Activated naive CD4-positive, alpha-beta T cell treated with anti-CD3 and anti-CD28 coated beads, Interleukin-2, amount 10 ng/mL, durations not matched to agents 5 hours and 36 hours (primary cell): ENCODE measurements at places on chromosomes 16 and 17. TPM values are rescaled to one million over a fixed set of nuclear protein-coding genes. Genes with fewer than 3 reads are reported as not detected.

CRHR1 gene
- not detected for total RNA-seq

CDH11 gene
- not detected for total RNA-seq

CNGB1 gene
- total RNA-seq, result not detected

CSF3 gene
- total RNA-seq, result not detected

ATXN7L3 gene
- 113 TPM for total RNA-seq

NPW gene
- total RNA-seq, result 0.48 TPM

FAM20A gene
- not detected for total RNA-seq

PDE6G gene
- total RNA-seq, result 71.9 TPM

INCA1 gene
- total RNA-seq, result 0.15 TPM

NACA2 gene
- 0.43 TPM for total RNA-seq

FKBP10 gene
- total RNA-seq, result not detected

RSAD1 gene
- total RNA-seq, result 26.5 TPM

VMO1 gene
- not detected for total RNA-seq
